ENCODE measurements at places on chromosomes 12 and 14.

DNA sequence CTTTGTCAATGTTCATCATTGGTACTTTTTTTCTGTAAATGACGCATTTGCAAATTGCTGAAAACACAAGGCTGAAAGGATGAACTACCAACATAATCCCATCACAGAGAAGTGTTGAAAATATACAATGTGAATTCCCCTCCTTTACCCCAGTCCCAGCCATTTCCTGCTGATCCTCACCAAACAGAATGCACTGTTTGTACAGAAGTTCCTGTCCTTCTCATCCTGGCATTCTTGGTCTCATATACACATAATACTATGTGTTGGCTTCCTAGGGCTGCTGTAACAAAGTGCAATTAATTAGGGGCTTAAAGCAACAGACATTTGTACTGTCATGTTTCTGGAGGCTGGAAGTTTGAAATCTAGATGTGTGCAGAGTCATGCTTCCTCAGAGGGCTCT lies 836.2 kb upstream of the MGAT4C start:
- DNase-seq: no peak

DNA sequence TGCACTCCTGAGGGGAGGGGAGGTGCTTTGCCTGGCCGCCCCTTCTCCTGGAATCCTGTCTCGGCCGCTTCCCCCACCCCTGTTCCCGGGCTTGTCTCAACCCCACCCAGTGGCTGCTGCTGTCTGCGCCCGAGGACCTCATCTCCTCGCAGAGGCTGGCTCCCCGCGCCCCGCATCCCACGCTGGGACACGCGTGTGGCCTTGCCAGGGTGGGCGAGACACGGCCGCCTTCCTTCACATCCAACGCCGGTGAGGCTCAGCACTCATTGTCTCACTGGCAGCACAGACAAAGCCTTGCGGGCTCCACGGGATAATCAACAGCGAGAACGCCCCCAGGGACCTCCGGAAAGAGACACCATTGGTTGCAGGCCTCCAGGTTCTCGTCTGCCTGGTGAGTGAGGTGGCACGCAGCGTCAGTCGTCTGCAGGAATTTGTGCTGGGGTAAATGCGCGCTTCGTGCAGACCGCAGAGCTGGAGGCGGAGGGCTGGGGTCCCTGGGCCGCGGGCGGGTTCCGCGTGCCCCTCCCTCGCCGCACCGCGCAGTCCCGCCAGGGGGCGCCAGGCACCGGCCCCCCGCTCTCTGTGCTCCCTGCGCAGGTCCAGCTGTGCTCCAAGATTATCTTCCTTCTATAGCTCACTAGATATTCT lies 26.8 kb downstream of the CCDC177 start:
- no peak for DNase-seq

- no peak for DNase-seq
Measured at GRCh38 chr14:71574976-71575375, 357.3 kb upstream of the RGS6 start.

GRCh38 chr14:91394105-91395081 lies 23.2 kb downstream of the CCDC88C start:
- DNase-seq: no peak

GRCh38 chr12:94987801-94988200 lies 15.7 kb downstream of the NDUFA12 start:
- no peak for DNase-seq

DNA sequence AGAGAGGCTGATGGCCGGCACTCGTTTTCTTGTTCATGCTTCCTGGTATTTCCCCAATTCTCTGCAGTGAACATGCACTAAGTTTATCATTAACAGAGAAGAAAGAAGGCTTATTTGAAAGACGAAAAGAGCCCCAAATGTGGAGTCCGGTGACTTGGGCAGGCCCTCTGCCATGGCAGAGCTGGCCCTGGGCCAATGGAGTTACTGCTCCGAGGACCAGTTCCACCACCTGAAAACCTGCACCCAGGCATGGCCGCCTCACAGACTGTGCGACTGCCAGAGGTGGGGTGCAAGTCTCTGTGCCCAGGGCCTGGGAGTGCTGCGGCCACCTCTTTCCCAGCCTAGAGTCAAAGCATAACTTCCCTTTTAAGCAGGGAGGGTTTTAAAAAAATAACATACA lies 24.9 kb downstream of the DEGS2 start:
- DNase-seq: no peak

- no peak for DNase-seq
Measured at GRCh38 chr12:601976-602699, 61.1 kb downstream of the NINJ2 start.

DNA sequence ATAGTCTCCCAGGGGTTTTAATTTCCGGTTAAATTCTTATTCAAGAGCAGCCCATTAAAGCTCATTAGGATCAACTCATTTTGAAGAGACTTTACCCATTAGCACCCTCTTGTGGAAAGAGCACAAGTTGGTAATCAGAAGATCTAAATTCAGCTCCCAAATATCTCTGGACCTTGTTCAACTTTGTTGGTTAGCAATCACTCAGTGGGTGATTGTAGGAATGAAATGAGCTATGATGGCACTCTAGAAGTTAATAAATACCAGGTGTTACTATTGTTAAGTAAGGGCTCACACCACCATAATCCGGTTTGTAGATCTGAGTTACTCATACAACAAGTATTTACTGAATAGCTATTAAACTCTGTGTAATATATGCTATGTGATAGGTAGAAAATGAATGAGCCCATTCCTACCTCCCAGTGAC lies 42.9 kb downstream of the TRIP11 start:
- no peak for DNase-seq

GRCh38 chr12:30564394-30564793 lies 131.3 kb downstream of the IPO8 start:
- no peak for DNase-seq

DNA sequence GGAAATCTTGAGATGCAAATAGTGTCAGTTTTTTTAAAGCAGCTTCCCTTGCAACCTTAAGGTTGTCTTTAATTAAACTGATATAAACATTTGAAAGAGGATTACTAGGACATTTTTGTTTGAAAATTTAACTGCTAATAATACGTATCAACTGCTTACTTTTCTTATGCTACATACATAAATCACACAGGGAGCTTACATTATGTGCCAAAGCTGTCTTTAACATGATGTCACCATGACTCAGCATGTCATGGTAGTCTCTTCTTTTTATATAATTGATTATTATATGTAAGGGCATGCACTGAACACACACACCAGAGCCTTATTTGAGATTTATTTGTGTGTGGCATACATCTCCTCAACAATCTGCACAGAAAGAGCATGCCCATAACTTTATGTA lies 63.0 kb upstream of the PTHLH start:
- no peak for DNase-seq

GRCh38 chr12:77678621-77679020 lies 152.1 kb upstream of the NAV3 start:
- no peak for DNase-seq

DNA sequence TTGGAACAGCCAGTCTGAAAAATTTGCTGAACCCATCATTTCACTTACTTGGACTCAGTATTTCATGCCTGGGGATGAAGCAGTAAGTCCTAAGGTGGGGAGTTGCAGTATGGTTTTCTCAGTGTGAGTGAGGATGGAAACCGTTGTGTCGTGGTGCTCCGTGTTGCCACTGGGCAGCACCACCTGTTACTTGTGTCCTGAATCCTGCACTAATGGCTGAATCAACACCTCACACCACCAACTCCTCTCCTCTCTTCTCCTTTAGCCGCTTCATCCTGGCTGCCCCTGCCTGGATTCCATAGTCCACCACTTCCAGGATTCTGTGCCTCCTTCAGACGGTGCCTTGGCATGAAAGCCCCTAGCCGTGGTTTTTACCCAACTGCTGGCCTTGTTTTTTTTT lies 3.0 kb upstream of the EP400 start:
- DNase-seq: no peak

DNA sequence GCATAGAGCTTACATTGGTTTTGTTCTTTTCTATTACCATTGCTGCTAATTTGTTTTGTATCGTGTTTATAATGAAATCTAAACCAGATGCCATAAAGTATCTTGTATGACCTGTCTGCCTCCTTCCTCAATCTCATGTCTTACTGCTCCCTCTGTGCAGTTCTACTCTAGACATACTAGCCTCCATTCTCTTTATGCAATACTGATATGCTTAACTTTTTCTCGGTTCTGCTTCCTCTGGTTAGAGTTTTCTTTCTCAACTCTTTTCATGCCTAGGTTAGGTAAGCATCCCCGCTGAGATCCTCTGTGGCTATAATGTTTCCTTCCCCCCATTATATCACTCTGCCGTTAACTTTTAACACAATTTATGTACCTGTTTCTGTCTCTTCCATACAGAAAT lies 852.3 kb downstream of the TRHDE start:
- no peak for DNase-seq

GRCh38 chr12:117000316-117000715 lies 89.6 kb downstream of the FBXW8 start:
- DNase-seq: no peak

Data from upper lobe of left lung (tissue), 6 donors.